ENCODE measurements at places on chromosomes 3 and 15.

DNA sequence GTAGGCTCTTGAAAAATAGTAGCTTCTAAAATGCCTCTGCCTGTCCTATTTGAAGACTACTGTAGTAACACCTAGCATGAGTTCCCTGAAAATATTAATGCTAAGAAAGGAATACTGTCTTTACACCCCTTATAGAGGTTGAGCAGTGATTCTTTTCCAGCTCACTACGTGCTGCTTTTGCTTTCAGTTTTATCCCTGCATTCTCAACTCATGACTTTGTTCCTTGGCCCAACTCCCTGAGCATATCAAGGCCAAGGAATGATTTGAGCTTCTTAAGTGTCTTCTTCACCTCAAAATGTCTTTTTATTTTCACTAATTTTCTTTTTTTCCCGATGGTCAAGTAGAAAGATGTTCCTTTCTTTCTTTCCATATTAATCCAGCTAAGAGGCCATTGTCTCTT is 16.5 kb upstream of the P2RY13 start:
- no peak for DNase-seq

DNA sequence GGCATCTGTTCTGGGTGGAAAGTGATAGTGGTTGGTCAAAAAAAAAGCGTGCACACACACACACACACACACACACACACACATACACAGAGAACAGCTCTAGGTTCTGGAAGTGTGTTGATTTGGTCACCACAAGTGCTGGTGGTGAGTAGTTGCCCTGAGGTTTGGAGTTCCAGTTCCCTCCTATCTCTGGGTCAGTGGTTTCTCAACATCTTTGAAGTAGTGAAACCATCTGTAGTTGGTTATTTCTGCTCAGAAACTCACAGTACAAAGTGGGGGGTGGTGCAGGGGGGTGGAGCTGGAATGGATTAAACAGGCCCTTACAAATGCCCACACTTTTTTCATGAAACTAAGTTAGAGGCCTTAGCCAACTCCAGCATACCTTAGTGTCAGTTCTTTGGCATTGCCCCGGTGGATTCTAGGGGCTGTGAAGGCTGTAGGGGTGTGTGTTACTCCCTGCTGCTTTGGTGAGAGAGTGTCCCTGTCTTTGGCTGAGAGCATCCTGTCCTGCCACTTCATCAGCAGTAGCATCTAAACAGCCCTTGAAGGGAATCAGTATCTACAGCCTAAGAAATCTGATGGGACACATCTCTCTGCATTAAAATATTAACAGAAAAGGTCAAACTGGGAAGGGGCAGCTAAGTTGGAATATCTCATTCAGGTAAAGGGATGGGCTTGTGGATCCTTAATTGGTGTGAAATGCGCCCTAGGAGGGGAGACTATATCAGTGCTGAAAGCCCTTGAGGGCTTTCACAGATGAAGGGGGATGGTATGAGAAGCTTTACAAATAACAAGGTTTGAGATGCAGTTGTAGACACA is 20.6 kb downstream of the SMAD3 start:
- peak; percentile 75 for DNase-seq

DNA sequence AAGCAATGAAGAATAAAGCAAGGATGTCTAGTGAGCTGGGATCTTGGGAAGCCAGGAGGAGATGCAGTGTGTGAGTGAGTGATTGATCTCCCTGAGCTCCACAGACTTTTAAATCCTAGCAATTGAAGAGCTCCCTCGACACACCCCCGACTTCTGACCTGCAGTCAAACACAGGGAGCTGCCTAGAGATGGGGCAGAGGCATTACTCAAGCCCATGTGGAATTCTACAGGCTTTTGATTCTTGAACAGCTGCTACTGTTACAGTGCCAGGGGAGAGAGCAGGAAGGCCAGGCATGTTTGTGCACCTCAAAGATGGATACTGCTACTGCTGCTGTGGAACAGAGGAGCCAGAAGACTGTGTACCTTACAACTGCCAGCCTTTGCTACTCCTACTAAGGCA is 1403.1 kb upstream of the ALCAM start:
- no peak for DNase-seq

- no peak for DNase-seq
Observed at GRCh38 chr15:84831028-84831427, 13.9 kb downstream of the ALPK3 start.

DNA sequence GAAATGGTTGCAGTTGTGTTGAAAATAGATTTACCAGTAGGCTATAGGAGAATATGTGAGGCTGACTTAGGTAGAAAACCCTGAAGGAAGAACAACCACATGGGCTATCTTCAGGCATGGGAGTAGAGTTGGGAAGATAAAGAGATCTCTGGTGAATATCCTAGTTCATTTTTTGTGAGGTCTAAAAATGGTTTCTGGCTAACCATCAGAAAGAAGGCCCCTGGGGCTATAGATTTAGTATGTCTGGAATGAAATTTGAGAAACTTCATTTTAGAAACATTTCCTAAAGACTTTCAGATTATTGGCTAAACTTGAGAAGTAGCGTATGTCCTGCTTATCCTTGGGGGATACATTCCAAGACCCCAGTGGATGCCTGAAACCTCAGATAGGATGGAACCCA is 148.2 kb downstream of the NAALADL2 start:
- DNase-seq: no peak

GRCh38 chr15:52783929-52784798 is 6.0 kb downstream of the ONECUT1 start:
- no peak for DNase-seq

GRCh38 chr3:158519776-158520175 is 51.2 kb upstream of the MLF1 start:
- DNase-seq: no peak

DNA sequence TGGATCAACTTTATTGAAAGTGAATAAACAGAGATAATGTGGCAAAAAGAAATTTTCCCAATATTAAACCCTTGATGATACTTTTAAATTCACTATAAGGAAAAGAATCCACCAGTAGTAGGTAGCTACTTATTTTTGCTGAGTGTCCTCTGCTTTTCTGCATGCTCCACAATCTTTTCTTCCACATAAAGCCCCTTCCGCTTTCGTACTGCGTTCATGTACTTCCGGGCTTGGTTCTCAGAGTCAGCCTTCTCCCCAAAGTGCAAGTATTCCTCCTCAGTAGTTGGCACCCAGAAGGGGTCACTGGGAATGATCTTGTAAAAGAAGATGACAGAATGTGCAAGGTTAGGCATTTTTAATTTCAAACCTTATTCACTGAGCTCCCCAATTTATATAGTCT is 84.4 kb upstream of the MEX3B start:
- DNase-seq: no peak

DNA sequence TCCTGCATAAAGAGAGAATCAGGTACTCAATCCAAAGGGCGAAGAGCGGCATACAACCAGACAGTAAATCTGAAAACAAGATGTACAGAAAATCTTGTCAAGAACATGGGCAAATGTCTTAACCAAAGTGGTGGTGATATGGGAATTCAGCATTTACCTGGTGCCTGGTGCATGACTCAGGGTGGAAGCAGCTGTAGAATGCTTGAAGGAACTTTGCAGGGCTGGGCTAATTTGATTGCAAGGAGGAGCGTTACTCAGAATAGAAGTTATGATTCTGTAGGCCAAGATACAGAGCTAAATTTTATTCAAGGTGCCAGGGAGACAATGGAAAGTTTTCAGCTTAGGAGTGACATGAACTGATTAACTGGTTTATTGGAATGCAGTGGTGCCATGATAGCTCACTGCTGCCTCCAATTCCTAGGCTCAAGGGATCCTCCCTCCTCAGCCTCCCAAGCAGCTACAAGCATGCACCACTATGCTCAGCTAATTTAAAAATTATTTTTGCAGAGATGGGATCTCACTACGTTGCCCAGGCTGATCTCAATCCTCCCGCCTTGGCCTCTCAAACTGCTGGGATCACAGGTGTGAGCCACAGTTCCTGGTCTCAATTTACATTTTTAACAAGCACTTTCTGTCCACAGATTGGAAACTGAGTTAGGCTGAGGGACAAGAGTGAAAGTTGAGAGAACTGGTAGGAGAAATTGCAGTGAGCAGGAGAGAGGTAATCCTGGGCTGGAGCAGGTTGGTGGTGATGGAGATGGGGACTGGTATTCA is 91.5 kb upstream of the TBC1D5 start:
- no peak for DNase-seq

DNA sequence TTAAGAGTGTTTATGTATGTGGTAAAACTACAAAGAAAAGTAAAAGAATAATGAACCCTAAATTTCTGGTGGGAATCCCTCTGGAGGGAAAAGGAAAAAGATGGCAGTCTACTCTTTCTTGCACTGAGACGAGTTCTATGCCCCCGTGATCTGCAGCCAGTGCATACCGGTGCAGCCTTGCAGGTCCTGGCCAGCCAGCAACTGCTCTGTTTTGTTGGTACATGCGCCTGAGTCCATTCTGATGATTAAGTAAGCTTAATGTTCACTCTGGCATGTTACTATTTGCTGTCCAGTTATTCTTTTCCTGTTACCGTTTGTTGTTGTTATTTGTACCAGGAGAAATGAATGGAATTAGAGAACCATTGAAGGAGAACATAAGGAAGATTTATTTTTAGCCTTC is 95.1 kb upstream of the TMC3 start:
- DNase-seq: no peak

- DNase-seq: no peak
Observed at GRCh38 chr3:189766416-189766815, 135.2 kb downstream of the TP63 start.

DNA sequence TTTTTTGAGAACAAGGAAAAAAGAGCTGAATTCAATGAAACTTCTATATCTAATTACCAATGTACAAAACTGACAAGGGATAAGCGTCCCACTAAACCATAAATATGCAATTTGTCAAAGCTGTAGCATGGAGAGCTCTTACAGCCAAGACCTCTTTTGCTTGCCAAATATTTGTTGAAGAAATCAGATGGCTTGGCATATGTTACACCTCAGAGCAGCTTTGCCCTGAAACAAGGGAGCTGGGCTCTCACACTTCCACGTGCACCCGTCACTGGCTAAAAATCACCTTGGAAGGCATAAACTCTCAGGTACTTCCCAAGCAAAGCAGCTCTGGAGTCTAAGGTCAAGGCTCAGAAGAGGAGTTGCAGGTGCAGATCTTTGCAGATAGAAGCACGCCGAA is 324.7 kb upstream of the SLCO3A1 start:
- no peak for DNase-seq

DNA sequence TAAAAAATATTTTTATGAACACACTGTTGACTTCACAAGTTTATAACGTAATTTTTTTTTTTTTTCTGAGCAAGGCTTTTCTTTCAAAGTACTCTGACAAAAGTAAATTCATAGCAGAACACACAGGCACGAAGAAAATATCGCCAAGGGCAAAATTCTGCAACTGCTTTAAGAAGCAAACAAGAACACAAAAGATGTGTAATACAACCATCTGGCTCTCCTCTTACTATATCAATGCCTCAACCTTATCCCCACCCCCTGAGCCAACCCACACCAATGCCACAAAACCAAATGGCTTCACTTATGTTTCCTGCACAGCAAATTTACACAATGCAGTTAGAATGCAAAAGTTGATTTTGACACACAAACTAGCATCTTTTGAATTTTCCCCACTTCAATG is 274.2 kb downstream of the FOXP1 start:
- no peak for DNase-seq

DNA sequence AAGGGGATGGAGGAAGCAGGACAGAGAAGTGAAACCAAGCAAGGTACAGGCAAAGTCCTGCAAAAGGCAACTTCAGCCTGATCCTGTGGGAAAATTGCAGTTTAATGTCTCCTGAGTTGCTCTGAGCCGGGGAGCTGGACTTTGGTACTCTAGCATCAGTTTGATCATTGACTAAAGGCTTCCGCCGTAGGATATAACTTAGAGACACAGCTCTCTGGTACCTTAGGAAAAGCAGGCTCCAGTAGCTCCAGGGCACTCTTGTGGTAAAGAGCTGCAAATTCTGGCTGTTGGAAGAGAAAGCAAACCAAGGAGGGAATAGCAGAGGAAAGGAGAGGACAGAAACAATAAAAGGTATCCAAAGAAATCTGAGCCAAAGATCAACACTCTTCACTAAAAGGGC is 521.1 kb downstream of the PLOD2 start:
- DNase-seq: no peak

DNA sequence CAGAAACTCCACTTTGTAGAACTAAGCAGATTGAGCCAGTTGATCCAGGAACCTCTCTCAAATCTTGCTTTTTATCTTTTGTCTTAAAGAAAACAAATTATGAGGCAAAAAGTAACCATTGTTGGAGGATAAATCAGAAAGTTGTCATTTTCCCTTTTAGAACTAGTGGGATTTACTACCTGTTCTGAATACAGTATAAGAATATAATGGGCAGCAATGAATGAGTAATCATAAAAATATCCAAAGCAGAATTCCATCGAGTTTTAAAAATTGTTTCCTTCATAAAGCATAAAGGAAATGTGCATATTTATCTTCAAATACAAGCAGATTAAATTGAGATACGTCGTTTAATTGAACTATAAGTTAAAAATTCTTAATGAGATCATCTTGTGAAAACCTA is 15.9 kb upstream of the ANO10 start:
- no peak for DNase-seq

- no peak for DNase-seq
Observed at GRCh38 chr15:71469413-71469812, 340.9 kb upstream of the NR2E3 start.

DNA sequence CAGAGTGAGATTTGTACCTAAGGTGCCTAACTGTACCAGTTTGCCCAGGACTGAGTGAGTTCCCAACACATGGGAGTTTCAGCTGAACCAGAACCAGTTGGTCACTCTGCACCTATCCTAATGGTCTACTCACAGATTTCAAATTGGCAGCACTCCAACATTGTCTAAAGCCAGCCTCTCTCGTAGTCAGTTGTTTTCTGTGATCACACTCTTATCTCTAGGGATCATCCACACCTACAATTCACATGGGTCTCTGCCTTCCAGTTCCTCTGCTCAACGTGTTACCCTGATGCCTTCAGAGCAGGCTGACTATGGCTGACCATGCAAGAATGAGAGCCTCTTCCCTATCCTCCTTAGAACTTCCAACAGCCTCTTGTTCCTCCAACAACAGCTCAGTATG is 624.8 kb downstream of the NTRK3 start:
- no peak for DNase-seq

- no peak for DNase-seq
Observed at GRCh38 chr3:127598841-127599570, 795 bp downstream of the MCM2 start.

GRCh38 chr15:33888176-33888575 is 80.1 kb upstream of the CHRM5 start:
- no peak for DNase-seq

DNA sequence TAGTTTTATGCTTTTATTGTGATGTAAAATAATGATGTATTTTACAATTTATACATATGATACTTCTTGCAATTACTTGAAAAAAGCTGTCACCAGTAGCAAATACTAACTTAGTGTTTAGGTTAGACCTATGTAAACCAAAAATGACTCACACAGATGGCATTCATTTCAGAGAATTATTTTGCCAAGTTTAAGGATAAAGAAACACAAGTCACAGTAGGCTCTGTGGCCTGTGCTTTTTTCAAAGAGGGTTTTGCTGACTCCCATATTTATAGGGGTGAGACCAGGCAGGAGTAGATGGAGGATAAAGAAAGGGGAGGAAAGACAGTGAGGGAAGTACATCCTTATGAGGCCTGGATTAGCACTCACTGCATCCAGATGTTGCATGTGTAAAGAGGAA is 356.6 kb upstream of the NPAP1 start:
- no peak for DNase-seq
